Prostate gland (tissue), 2 donors: ENCODE measurements at places on chromosomes 7 and 10. TPM values are rescaled to one million over a fixed set of nuclear protein-coding genes. Genes with fewer than 3 reads are reported as not detected.

GRCh38 chr7:112266141-112266540 lies 59.6 kb downstream of the ZNF277 start:
- DNase-seq: no peak

DNA sequence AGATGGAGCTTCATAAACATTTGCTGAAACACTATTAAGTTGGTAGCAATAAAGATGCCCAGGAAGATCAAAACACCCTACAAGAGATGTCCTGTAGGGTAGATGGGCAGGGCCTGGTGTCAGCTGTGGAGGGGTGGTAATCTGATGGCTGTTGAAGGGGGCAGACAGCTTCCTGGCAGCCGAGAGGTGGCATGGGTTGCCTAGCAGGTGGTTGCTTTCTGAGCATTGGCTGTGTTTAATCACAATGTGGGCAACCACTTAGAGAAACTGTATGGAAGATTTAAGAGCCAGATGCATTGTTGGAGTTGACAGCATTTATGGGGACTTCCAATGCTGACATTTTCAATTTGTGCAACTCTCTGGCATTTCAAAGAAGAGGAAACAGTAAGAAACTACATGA lies 79.9 kb upstream of the SLC26A5 start:
- no peak for DNase-seq

GRCh38 chr7:38052786-38053185 lies 125.3 kb upstream of the STARD3NL start:
- no peak for DNase-seq

SPDYE18 gene
- total RNA-seq: 4.1 TPM

GRCh38 chr10:89095701-89096391 lies 105.2 kb downstream of the FAS start:
- DNase-seq: peak; percentile 8

ZNF32 gene
- total RNA-seq: 52.8 TPM

- DNase-seq: no peak
These were observed 44.4 kb upstream of the GAD2 start for GRCh38 chr10:26172131-26172530.

GRCh38 chr10:73785721-73786511 lies 510 bp downstream of the ZSWIM8 start:
- DNase-seq: peak; percentile 67
